ENCODE measurements at places on chromosomes 2 and 18.
A peak's percentile ranks its signal among the peaks of the same experiment; 100 is the strongest.

DNA sequence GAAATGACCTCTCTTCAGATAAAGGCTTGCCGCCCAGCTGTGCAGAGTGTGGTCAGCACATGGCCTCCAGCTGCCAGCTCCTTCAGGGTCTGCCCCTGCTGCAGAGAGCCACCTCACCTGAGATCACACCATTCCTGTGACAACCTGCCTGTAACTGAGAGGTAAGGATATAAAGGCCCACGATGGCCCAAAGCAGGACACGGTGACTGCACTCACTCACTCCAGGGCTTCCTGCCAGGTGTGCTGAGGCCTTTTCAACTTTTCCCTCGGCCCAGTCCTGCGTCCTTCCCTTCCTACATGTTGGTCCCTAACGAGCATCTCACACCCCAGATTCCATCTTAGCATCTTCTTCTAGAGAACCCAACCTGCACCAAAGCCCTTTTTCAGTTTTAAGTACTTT is 36.2 kb downstream of the ANKRD44 start:
- DNase-seq = no peak

- no peak for DNase-seq
Observed at GRCh38 chr18:10588975-10589374, 63.1 kb downstream of the NAPG start.

DNA sequence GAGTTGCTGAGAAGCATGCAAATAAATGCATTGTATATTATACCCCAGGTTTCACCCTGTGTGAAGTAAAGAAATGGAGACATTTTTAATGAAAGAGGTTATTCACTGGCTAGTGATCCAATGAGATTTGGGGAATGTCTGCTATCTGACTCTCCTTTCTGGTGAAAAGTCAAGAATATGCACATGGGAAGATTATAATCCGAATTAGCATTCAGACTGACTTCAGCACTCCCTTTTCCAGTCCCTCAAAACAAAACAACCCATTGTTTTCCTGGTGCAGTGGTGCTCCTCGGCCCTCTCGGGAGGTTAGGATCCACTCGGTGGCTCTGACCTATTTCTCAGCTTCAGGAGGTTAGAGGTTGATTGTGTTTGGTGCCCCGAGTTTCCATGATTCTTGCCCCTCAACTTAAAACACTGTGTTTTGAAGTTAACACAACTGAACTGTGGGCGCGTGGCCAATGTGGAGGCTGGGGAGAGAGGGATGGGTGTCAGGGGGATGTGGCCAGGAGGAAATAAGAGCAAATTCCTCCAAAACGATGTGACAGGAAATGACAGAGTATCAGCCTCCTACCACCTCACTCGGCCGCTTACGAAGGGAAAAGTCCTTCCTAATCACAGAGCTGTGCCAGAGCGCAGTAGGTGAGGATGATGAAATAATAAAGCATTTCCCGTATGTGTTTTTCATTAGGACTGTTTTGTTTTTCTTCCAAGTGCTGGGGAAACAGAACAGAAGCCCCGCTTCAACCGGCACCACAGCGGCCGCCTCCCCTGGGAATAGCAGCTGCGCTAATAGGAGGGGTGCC is 440.1 kb downstream of the MTX2 start:
- DNase-seq = no peak

- no peak for DNase-seq
Observed at GRCh38 chr2:3827673-3828575, 124.5 kb downstream of the DCDC2C start.

- no peak for DNase-seq
Observed at GRCh38 chr2:37262522-37262921, 31.1 kb downstream of the NDUFAF7 start.

DNA sequence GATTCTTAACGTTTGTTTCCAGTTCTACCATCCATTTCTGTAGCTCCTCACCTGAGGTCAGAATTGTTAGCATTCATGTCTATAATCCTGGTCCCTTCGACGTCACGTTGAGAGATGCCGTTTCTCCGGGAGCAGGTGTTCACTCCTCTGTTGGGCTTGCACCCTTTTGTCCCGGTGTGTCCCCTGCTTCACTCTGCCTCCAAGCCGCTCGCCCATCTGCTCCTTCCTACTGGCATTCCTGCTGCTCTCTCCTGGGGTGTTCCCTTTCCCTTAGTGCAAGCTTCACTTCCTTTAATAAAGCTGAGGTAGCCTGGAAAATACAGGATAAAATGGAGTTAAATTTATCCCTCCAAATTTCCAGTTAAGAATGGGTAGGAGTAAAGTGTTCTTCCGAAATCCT is 61.9 kb upstream of the CABYR start:
- DNase-seq = no peak

DNA sequence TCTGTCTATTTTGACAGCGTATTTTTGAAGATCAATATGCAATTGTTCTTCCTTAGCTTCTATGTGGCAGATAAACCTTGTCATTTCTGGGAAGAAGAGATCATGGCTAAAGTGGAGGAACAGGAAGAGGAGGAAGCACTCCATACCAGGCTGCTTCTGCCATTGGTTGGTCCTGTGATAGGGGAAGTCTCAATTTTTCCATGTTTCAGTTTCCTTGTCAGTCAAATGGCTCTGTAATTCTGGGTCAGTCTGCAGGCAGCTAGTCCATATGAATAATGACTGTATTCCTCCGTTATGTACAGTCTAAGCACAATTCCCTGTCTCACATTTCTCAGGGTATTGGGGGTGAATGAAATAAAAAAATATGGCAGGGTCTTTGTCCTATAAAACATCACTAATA is 277.6 kb upstream of the CXCR4 start:
- no peak for DNase-seq

DNA sequence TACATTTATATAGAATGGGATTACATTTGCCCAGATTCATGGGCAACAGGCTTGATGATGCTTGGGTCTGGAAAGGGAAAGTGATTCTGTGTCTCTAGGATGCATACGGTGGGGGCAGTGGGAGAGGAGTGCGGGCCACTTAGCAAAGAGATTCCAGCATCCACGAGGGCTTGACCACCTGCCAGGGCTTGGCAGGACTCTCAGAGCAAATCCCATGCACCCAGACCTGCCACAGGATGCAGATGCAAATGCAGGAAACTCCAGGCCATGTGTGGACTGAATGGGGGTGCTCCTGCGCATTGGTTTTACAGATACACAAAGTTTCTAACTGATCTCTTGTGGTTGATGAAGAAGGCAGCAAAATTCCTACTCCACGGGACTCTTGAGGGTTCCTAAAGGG is 334.7 kb downstream of the CYRIA start:
- no peak for DNase-seq

DNA sequence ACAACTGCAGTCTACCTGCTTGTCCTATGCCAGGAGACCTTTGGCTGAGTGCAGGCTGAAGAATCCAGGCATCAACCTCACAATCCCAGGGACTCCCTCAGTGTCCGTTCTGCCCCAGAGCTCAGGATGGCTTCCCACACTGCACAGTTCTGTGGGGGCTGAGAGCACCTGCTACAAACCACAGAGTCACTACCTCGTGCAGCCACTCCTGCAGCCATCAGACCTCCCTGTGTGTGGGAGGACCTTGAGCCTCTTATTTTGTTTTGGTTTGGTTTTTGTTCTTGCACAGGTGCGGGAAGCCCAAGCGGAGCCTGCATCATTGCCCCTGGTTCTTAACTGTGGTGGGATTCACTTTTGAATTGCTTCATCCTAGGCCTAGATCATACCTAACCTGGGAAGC is 31.0 kb downstream of the NAT8 start:
- DNase-seq = no peak

DNA sequence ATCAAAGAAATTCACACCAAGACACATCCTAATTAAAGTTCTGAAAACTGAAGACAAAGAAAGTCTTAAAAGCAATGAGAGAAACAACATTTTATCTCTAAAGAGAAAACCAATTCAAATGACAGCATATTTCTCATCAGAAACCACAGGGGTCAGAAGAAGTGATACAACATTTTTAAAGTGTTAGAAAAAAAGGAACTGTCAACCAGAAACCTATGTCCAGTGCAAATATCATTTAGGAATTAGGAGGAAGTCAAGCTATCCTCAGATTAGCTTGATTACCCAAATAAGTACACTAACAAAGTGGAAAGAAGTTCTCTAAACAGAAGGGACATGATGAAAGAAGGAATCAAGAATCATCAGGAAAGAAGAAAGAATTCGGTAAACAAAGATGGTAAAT is 59.5 kb upstream of the BCL2L11 start:
- DNase-seq = no peak

DNA sequence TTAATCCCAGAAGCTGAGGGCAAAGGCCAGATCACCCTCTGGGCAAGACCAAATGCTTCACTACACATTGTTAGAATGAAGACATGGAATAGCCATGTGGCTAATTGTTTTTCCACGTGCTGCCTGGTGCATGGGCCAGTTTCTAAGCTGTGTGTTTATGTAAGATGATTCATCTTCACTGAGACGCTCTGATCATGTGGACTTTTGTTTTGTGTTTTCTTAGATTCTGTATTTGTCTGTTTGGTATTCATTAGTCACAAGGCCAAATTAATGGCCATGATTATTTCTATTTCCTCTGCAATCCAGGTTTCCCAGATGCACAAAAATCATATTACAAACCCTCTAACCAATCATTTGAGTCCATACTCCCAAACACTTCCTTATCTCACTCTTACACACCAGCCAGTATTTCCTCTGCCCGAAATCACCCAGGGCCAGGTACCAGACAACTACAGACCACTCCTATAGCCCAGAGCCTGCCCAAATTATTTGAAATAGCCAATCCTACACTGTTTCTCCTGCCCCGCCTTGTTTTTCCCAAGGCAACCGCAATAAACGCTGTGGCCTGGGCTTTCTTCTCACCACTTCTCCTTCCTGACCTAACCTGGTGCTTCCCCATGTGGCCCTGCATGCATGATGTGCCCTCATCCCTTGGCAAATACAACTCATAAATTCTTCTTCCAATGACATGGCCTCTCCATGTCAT is 94.2 kb upstream of the SP3 start:
- no peak for DNase-seq

DNA sequence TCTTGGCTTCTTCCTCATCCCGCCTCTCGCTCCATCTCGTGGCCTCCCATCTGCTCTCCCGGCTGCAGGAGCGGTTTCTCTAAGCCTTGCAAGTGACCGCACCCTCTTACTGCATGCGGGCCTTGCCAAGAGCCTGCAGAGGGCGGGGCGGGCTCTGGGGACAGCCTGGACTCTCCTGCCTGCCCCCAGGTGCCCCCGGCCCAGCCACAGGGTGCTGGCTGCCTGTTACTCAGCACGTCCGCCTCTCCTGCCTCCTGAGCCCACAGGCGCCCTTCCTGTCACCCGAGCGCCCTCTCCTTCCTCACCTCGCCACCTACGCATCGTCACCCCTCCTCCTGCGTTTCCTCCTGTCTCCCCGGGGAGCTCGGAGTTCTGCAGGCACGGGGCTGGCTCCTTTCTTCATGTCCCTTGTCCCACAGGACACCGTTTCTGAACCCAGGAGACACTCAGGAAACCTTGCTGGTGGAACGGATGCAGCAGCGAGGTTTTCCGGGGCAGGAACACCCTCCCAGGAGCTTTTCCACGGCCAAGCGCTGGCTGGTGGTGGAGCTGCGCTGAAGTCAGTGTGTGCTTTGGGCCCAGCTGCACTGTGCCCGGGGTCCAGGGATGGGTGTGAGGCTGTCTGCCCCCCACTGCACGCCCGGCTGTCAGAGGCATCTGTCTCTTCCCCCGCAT is 28.5 kb downstream of the HPCAL1 start:
- DNase-seq = peak; percentile 13

DNA sequence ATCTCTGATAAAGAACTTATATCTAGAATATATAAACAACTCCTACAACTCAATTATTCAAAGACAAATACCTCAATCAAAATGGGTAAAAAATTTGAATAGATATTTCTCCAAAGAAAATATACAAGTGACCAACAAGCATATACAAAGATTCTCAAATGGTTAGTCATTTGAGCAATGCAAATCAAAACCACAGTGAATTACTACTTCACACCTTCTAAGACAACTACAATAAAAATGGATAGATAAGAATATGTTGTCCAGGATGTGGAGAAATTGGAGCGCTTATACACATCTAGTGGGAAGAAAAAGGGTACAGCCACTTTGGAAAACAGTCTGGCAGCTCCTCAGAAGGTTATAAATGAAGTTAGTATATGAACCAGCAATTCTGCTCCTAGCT is 332.9 kb downstream of the TGIF1 start:
- no peak for DNase-seq

GRCh38 chr18:25261768-25262167 is 90.2 kb downstream of the ZNF521 start:
- no peak for DNase-seq

DNA sequence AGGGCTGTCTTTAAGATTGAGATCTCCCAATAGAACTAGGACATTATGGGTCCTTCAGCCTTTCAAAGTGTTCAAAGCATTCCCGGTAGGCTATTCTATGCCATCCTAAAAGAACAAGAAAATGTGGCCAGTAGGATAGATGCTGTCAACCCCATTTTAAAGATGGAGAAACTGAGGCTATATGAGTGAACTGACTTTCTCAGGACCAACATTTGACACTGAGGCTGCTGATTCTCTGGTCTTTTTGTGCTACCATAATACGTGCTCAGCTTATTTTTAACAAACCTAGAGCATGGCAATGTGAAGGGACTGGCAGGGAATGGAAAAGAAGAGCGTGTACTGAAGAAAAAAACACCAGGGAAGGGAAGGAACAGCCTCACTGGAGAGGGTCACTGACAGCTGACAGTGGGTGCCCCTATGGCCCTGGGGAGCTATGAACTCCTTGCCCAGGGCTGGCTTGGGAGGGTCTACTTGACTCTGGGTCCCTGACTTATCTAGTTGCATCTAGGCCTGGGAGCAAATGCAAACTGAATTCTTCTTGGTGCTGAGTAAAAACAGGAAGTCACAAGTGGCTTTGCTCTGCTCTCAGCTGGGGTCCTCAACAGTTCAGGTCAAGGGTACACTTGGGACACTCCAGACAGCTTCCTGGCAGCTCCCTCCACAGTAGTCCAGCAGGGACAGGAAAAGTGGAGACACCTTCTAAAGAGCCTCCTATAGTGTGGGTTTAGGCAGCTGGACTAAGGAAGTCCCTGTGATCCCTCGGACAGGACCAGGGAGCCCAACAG is 2.3 kb downstream of the CYRIA start:
- DNase-seq = no peak

DNA sequence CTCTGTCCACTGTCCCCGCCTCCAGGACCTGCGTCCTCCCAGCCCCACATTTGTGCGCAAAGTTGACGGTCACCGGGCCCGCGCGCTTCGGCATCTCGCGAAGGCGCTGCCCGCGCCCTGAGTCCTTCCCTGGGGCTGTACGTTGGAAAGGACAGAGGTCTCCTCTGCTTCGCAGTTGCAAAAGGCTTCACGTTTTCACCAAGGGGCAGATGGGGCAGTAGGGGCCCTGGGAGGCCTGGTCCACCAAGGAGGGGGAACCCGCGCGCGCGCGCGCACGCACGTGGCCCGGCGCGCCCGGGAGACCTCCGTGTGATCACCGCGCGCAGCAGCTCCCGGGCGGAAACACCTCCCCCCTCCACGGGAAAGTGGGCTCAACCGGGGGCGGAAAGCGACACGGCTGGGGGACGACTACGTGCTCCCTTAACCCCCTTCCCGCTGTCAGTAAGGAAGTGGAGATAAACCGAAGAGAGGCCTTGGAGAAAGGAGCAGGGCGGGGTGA is 21.9 kb downstream of the TEX44 start:
- no peak for DNase-seq

DNA sequence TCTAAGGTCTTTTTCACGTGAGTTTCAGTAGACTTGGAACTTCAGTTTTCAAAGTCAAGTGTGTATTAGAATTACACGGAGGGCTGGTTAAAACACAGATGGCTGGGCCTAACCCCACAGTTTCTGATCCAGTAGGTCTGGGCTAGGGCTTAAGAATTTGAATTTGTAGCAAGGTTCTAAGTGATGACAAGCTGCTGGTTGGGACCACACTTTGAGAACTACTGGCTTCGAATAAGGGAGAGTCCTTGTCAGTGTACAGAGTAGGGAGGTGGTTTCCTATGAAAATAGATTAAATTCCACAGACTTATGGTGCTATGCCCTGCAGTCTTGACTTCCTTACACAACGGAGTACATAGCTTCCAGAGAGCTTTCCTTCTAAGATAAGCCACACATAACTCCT is 4.5 kb downstream of the RHOB start:
- DNase-seq = no peak

All from nucleus accumbens (tissue), 56 donors.